ENCODE measurements at places on chromosomes 13 and 19.

DNA sequence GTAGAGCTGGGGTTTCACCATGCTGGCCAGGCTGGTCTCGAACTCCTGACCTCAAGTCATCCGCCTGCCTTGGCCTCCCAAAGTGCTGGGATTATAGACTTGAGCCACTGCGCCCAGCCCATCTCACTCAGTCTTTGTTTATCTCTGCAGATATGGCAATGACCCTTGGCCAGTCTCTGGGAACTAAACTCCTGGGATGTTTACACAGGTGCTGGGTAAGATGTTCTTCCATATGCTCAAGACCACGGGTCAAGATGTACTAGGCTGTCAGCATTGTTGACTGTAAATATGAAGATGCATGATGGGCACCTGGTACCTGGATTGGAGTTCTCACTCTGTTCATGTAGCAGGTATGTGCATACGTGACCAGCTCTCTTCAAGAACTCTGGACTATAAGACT, 35.8 kb downstream of the ZNF473 start:
- no peak for DNase-seq

DNA sequence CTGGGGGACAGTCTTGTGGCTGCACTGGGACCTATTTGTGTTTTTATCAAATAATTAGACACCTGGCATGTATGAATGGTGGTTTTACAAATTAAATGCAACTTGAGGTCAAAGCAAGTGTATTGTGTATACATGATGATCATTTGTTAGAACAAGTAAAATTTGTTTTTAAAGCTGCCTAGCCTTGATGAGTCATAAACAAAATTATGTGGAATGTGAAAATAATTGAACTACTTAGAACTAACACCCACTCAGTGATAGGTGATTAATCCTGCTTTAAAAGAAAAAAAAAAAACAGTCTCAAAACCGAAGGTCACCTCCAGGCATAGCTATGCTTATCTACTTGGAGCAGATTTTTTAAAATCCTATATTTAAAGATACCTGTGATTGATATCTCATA, 770.3 kb upstream of the SLITRK5 start:
- DNase-seq: no peak

DNA sequence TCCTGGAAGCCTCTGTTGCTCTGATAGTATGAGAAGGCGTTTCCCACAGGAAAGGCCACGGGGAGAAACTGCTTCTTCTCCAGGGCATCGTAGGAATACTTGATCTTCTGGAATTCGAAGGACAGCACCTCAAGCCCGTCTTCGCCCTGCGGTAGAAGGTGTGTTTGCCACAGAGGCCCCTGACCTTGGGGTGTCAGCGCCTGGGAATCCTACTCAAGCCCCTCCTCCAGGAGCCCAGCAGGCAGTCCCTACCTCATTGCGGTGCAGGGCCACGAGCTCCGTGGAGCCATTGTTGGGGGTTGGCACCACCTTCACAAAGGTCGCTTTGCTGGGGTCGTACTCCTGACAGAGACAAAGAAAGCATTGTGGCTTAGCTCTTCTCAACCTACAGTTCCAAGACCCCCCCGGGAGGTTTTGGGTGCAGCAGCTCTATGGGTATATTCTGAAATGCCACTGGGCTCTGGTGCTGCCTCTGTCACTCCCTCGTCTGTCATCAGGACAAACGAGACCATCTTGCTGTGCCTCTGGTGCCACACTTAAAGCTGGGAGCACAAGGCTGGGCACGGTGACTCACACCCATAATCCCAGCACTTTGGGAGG, 3.7 kb downstream of the ATP13A1 start:
- DNase-seq: no peak

- no peak for DNase-seq
Measured at GRCh38 chr13:26705536-26705935, 55.0 kb downstream of the GPR12 start.

DNA sequence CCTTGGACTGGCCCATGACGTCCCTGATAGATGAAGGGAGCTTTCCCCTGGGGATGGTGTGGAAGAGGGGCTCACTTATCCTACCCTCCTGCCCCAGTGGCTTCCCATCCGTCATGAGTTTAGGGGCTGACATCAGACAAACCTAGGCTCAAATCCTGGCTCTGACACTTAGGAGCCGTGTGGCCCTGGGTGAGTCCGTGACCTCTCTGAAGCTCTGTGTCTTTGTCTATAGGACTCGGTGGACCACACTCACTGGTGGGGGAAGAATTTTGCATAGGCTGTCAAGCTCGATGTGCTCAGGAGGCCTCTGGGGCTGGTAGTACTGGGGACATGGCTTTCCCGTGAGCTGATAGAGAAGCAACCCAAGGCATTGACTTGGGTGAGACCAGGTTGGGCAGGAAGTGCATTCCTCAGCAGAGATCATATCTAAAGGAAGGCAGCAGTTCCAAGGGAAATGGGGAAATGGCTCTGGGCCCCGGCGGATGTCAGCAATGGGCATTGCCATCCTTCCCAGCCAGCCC, 17.4 kb upstream of the AP1M2 start:
- DNase-seq: no peak

DNA sequence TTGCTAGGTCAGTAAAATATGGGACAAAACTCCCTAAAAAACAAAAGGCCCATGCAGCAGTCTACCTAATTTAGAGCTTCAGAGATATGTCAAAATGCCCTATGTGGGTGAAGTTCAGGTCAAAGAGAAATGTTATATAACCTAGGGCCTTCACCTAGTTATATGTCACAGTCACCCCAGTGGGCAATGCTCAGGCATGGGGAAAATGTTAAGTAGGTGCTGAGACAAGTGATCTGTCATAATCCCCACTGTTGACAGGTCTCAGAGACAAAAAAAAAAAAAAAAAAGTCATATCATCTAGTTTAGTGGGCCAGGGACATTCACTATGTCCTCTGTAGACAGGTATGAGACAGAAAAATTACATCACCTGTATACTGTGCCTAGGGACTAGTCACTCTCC, 128.6 kb upstream of the ZNF91 start:
- no peak for DNase-seq

- no peak for DNase-seq
Measured at GRCh38 chr13:72565893-72566292, 161.5 kb downstream of the MZT1 start.

DNA sequence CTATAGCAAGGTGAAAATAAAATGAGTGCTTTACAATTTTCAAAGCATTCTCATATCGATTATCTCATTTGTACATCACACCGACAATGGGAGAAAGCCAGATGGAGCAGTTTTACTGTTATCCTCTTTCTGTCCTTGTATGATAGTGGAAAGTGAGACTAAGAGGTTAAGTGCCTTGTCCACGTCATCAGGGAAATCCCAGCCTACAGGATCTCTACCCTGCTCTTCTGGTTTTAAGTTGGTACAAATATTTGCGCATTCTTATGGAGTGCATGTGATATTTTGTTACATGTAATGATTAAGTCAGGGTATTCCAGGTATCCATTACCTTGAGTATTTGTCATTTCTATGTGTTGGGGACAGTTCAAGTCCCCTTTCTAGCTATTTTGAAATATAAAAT, 12.4 kb upstream of the ENOX1 start:
- DNase-seq: no peak

DNA sequence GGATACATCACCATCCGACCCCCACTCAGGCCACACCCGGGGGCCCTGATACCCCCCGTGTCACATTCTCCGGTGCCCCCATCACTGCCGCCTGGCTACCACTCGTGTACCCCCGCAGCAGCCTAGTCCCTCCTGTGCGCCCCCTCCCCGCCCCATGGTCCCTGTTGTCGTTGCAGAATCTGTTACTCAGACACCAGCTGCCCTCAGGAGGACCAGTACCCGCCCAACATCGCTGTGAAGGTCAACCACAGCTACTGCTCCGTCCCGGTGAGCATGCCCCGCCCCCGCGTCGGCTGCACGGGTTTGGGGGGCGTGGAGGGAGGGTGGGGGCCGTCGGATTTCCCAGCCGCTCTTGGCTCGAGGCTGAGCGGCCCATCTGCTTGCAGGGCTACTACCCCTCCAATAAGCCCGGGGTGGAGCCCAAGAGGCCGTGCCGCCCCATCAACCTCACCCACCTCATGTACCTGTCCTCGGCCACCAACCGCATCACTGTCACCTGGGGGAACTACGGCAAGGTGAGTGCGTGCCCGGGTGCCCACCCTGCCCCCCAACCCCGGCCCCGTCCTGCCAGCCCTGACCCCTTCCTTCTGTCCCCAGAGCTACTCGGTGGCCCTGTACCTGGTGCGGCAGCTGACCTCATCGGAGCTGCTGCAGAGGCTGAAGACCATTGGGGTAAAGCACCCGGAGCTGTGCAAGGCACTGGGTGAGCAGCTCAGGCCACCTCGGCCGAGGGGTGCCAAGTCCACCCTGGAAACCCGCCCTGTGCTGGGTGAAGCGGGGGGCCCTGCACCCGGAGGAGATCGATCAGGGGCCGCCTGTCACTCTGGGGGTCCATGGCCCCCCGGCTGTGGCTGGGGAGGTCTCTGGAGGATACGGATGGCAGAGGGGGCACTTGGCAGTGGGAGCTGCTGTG, 21.1 kb downstream of the PIAS4 start:
- no peak for DNase-seq

Measured in esophagus squamous epithelium (tissue), 5 donors.